CD4-positive, alpha-beta T cell treated with Interleukin-10 for 1 hour (primary cell): ENCODE measurements at places on chromosomes 13 and 19.
A peak's percentile ranks its signal among the peaks of the same experiment; 100 is the strongest.

DNA sequence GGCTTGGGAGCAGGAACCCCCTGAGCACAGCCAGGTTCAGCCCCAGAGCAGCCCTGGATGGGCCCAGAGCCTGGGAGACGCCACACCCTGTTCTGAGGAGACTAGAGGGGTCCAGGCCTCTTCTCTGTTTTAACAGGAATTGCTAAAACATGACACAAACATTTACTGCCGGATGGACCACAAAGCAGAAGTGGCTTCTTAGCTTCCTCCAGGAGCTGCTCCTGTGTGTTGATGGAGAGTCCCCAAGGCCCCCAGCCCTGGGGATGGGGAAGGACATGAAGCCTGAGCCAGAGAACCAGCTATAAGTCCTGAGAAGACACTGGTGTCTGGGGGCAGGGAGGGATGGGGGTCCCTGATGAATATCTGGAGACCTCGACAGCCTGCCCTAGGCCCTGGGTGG is 14.6 kb downstream of the CEACAM3 start:
- peak; percentile 12 for DNase-seq

DNA sequence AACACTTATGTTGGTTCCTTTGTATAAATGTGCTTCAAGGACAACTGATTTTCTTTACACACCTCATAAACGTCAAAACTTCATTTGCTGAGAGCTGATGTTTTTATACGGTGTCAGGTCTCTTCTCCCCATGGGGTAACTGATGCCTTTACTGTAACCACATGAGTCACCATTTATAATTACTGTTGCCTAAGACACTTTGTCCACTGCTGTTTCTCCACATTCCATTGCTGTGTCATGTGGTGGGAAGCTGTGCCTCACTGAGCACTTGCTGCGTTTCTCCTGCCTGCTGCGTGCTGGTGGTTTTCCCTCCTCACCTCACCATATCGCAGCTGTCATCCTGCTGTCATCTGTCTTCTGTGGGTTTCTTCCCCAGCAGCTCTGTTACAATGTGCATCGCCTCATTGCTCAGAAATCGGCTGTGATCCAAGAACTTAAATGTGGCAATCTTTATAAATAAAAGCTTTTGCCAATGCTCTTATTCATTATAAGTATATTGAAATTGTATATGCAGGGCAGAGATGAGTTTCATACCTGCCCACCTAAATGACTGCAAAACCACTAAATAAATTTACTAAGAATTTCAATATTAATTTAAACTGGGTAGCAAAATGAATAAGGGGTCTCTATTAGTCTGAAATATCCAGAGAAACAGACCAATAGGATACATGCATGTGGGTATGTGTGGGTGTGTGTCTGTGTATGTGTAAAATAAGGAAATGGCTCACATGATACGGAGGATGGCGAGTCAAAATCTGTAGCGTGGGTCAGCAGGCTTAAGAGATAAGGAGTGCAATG is 547.0 kb upstream of the SLITRK5 start:
- DNase-seq: no peak

DNA sequence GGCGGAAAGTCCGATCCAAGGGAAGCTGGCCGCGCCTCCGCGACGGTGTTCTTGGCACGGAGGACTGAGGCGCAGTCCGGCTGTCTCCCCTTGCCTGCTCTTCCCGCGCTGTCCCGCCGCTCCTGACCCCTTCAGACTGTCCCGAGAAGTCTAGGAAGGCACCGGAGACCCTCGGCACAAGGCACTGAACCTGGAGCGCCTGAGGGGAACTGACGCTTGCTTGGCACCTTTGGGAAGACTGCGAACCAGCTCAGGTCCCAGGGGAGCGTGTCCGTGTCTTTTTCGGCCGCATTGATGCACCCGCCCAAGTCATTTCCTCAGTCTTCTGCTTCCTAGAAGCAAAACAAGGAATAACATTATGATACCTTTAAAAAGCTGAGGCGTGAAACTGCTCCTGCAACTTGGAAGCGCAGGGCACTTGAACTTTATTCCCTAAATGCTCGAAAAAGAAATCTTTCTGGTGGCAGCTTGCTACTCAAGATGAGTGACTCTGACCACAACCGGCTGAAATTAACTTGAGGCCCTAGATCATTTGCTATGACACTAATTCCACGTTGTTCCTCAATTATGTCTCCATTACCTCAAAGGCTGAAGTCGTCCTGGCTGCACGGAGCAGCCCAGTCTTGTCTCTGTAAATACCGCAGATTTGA is 735 bp upstream of the FLT1 start:
- DNase-seq: no peak

GRCh38 chr13:21101865-21102576 is 40.6 kb upstream of the LATS2 start:
- no peak for DNase-seq

DNA sequence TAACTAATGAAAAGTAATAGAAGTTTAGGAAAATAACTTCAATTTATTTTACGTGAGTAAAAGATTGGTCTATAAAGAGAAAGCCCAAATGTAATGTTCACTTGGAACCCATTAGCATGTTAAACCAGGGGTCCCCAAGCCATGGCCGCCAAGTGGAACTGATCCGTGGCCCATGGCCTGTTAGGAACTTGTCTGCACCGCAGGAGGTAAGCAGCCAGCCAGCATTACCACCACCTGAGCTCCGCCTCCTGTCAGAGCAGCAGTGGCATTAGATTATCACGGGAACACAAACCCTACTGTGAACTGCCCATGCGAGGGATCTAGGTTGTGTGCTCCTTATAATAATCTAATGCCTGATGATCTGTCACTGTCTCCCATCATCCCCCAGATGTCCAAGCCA is 818.7 kb upstream of the GPC6 start:
- no peak for DNase-seq

DNA sequence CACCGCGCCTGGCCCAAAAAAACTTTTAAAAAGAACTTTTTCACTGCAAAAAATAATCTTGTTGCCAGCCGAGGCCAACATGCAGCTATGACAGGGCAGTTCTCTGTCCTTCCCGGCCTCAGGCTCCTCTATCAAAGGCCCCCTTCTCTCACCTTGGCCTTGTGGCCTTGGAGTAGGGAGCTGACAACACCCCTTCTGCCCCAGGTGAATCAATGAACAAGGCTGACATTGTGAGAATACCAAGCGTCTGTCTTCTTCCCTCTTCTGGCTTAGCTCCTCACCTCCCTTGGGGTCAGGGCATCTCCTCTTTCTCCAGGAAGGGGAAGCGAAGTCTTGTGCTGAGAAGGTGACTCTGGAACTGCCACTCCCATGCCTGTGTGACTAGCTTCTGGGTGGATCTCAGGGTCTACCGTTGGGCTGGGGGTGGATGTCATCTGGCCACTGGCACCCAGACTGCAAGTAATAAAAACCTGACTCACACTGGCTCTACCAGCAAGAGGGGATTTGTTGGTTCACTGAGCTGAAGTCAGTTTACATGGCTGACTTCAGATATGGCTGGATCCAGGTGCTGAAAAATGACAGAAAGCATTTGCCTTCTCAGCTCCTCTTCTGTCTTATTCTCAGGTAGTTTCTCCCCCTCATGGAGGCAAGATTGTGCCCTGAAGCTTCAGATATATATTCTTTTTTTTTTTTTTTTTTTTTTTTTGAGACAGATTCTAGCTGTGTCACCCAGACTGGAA is 6.3 kb downstream of the C19orf38 start:
- DNase-seq: no peak

DNA sequence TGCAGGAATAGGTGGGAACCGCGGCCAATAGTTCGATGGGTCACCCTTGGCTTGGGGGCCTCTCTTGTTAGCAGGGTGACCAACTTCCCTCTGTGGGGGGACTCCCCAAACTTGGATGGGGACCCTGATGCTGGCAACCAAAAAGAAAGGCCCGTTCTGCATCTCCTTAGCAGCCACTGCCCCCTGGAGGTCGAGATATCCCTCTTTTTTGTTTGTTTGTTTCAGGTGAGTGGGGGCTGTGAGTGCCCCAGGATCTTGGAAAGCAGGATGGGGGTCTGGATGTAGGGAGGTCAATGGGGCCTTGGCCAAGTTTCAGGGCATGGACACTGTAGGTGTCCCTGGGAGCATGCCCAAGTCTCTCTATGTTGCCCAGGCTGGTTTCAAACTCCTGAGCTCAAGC is 7.7 kb upstream of the CRTC1 start:
- DNase-seq: peak; percentile 27

GRCh38 chr13:33994198-33994597 is 176.2 kb downstream of the RFC3 start:
- DNase-seq: no peak

DNA sequence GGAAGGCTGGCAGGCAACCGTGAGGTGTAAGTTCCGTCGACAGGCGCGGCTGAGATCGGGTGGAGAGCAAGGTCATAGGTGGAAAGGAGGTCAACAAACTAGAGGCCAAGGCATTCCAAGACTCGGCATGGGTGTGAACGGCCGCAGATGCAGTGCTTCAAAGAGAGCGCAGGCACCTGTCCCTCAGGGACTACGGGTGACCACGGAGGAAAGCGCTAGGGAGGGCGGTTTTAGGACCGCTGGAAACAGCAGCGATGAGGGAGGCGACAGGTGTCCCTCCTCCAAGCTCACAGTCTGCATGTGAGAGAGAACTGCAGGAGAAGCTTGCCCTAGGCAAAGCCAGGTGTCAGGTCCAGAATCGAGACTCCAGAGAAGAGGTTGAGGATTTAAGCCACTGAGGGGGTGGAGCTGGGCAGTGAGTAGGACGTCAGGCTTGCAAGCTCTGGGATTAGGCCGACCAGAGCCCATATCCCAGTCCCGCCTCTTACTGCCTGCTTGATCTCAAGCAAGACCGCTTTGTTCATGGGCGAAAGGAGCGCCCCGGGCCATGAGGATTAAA is 1.6 kb upstream of the MLNR start:
- DNase-seq: no peak

DNA sequence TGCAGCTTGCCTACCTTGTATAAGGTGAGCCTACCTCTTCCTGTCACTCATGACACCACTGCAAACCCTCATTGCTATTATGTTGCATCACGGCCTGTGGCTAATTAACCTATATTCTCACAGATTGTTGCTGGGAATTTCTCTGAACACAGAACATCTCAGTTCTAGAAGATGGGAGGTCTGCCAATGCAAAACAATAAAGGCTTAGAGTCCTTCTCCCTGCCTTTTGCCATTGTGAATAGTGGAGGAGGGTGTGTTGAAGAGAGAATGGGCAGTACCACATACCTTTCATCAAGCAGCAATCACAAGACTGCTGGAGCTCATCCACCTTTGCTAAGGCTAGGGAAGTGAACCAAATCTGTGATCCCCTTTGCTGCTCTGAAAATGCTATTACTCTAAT is 34.4 kb downstream of the WDFY2 start:
- no peak for DNase-seq

DNA sequence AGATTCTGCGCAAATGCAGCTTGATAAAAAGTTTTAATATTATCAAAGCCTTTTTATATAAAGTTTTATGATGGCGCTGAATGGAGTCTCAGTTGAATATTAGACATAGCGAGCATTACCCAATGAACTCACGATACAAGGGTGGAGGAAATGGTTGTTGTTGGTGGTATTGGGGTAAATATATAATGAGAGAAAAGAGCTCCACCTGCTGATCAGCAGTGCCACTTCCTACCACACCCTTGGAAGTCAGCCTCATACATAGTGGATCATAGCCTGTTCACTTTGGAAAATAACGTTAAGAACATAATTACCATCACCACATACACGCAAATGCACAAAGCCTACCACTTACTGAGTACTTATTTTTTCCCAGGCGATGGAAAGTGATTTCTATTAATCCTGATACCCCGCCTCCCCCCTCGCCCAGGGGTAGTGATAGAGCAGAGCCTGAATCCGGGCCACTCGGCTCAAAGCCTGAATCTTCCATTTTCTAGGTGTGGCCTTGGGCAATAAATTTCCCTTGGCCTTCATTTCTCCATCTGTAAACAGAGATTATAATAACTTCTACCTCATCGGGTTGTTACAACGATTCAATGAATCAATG is 358.3 kb downstream of the KLF5 start:
- no peak for DNase-seq

GRCh38 chr19:50836543-50837195 is 3.3 kb upstream of the KLK15 start:
- no peak for DNase-seq

- DNase-seq: no peak
Observed at GRCh38 chr13:52743988-52744387, 4.4 kb upstream of the CNMD start.

- DNase-seq: no peak
Observed at GRCh38 chr13:40231311-40231710, 435.1 kb downstream of the FOXO1 start.

DNA sequence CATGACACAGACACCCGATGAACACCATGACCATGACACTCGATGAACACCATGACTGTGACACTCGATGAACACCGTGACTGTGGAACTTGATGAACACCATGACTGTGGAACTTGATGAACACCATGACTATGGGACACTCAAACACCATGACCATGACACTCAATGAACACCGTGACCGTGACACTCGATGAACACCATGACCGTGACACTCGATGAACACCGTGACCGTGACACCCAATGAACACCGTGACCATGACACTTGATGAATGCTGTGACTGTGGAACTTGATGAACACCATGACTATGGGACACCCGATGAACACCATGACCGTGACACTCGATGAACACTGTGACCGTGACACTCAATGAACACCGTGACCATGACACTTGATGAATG is 31.5 kb downstream of the ZFR2 start:
- DNase-seq: no peak

GRCh38 chr19:45753548-45753947 is 15.5 kb downstream of the SIX5 start:
- DNase-seq: no peak

- DNase-seq: no peak
Observed at GRCh38 chr13:59120297-59120843, 1043.4 kb downstream of the DIAPH3 start.

DNA sequence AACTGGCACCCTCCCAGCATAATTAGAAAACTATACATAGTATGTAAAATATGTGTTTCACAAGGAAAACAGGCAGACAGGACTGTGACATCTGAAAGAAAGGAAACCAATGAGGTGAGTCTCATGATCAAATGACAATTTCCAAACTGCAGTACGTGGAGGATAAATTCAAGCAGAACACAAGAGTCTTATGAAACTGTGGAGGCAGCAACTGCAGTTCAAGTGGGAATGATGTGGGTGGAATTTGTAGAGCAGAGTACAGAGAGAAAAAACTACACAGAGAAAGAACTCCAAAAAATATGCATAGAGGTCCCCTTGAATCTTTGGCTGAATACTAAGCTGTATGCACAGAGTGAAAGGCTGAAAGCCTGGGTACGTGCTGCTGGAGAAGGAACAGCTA is 9.7 kb downstream of the SIGLEC6 start:
- no peak for DNase-seq

GRCh38 chr19:41861116-41861768 is 1.2 kb downstream of the RPS19 start:
- DNase-seq: no peak
